DMS153 (cell line): ENCODE measurements at places on chromosomes 4 and X.

DNA sequence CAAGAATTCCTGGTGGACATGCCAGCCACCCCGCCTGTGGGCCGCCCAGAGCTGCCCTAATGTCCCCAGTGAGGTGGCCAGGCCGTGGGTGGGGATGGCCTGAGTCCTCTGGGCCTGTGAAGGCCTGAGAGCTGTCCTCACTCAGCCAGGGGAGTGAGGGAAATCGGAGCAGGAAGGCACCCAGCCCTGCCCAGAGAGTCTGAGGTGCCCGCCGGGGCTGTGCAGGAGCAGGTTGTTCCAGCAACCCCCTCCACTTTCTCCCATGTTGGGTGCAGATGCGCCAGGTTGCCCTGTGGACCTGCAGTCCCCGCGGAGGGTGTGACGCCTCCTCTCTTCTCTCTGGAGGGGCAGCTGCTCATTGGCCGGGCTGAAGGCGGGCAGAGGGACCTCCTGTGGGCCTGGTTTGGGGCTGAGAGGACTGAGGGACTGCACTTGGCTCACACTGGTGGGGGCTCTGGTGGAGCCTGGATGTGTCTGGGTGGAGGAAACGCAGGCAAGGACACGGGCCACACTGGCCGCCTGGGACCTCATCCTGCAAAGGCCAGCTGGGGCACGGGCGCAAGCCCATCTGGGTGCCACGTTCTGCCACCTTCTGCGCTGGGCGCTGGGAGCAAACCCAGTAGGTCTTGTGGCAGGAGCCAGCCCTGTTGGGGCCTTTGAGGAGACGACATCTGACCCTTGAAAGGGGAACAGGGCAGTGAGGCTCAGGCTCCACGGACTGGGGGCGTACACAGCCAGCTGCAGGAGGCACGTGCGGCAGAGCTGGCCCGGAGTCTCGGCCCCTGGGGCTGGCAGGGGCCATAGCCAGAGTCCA is 14.0 kb downstream of the DOK7 start:
- DNase-seq: no peak

DNA sequence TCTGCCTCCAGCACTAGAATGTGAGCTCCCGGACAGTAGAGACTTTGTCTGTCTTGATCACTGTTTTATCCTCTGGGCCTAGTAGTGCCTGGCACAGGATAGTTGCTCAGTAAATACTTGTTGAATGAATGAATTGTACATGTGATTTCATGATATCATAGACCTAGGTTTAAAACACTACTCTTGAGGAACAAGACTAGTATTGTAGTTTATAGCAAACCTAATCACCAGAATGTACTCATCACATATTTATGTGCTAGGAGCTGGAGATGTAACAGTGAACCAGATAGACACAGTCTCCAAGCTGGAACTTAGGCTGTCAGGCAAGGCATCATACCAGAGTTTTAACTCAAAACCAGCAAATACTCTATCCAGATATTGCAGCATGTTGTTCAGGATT is 23.5 kb downstream of the GAB3 start:
- DNase-seq: no peak

DNA sequence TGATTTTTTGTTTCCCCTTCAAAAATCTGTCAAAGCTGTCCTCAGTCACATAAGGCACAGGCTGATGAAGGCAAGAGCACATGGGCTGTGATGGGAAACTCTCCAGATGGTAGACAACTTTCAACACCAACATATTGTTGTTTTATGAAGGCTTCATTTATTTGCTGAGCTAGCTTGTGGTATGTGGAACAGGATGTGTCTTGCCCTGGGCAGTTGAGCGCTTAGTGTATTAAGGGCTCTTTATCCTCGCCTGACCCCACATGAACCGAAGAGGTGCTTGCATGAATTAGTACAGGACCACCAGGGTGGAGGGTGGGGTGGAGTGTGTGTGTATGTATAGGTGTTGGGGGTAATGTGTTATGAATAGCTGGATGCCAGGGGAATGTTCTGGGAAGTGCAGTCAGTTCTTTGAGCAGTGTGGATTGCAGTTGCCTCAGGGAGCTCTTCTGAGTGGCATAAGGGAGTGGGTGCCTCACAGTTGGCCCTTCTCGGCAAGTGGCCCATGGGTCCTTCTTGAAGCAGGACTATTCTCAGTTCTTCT is 103.1 kb downstream of the PHEX start:
- peak; percentile 11 for DNase-seq

DNA sequence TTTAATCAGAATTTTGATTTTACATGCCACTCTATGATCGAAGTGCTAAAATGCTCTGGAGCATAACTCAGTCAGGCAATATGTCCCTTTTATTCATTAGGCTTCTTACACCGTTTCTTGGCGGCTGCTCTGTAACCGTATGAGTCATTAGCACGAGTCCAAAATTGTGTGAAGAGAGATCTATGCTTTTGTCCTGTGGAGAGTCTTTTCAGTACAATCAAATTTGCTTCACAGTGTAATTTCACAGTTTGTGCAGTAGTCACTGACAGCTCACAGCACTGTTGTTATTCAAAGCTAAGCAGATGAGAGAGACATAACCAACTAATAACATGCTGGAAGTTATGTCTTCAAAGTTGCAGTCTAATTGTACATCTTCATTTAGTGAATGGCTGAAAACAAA is 167.8 kb downstream of the PCDH10 start:
- DNase-seq: no peak

DNA sequence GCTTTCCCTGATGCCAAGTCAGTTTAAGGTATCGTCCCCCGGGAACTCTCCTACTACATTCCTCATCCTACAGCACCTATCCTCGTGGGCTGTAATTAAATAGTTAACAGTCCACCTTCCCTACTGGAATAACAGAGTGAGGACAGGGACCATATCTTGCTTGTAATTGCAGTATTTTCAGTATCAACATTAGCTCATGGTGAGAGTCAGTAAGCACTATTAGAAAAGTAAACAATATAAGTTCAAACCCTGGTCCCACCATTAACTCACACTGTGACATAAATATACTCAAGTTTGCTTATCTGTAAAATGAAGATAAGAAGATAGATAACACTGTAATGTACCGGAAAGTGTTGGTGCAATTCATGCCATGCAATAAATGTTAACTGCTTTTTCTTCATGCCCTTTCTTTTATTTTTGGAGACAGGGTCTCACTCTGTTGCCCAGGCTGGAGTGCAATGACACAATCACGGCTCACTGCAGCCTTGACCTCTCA is 61.3 kb downstream of the SH3RF1 start:
- no peak for DNase-seq

DNA sequence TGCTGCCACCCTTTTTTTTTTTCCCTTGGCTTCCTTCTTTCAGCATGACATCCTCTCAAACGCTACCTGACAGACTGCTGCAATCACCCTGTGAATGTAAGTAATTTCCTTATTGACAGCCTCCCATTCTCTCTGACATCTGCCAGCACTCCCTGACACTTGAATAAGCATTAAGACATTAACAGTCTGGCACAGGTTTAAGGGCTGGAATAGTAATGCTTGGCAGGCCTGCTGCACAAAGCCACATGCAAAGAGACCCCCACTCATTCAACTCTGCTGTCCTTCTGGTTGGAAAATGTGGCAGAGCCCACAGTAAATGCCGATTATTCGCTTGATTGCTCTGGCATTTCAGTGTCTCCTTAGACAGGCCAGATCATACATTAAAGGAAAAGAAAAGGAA is 28.1 kb upstream of the RASGEF1B start:
- DNase-seq: peak; percentile 61

DNA sequence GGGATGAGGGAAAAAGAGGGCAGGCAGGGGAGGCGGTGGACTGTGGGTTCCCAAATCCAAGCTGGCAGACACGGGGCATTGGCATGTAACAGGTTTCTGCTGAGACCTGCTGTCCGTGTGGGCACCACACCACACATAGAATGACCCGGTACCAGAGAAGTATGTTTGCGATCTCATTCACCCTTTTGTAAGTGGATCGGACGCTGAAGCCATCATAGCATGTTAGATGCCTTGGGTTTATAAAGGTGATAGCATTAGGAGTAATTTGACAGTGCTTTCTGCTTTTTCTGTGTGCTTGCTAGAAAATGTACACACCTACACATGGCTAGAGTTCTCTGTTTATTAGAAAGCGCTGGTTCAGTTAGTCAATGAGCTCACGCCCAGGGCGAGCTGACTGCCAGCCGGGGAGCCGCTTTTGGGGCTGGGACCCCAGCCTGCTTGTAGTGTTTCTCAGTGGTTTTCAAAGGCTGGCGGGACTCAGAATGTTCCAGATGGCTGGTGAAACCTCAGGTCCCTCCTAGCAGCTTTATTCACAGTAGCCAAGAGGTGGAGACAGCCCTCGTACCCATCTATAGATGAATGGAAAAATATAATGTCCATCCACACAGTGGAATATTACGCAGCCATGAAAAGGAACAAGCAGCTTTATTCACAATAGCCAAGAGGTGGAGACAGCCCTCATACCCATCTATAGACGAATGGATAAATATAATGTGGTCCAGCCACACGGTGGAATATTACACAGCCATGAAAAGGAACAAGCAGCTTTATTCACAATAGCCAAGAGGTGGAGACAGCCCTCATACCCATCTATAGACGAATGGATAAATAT is 579 bp downstream of the IL3RA start:
- DNase-seq: no peak

GRCh38 chr4:85370400-85371032 is 104.4 kb upstream of the ARHGAP24 start:
- peak; percentile 7 for DNase-seq

DNA sequence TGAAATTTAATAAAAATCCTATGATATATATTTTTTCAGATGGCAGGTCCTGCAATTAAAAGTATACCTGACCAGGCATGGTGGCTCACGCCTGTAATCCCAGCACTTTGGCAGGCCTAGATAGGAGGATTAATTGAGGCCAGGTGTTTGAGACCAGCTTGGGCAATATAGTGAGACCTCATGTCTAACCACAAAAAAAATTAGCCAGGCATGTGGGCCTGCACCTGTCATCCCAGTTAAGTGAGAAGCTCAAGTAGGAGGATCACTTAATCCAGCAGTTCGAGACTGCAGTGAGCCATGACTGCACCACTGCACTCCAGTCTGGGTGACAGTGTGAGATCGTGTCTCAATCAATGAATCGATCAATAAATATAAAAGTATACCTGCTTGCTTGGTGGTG is 2.5 kb downstream of the OCIAD2 start:
- DNase-seq: no peak

DNA sequence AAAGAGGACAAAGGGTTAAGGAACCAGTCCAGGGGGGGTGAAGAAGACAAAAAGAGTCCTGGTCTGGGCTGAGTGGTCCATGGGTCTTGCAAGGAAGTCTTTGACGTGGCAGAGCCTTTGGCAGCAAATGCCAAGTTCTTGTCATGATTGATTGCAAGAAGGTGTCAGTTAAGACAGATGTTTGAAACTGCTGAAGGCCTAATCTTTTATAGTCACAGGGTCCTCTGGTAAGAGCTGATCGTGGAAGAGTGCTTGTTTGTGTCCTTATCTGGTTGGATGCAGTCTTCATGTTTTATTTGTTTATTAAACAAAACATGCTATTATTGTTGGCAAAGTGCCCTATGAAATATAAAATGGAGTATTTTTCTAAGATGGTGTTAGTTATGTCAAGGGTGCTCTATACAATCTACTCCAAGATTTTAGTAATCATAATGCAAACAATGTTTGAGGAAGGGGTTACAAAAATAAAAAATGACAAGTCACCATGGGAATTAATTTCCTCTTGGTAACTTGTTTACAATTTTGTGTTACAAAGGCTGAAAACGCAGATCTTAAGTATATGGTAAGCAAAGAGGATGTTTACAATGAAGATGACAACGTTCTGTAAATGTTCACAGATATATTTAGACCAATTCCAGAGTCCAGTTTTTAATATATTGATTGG is 85.9 kb downstream of the MAGED4 start:
- DNase-seq: no peak

- no peak for DNase-seq
Observed at GRCh38 chrX:153933748-153934147, 1.1 kb downstream of the NAA10 start.

- no peak for DNase-seq
Observed at GRCh38 chr4:99921174-99921573, 25.2 kb downstream of the DNAJB14 start.

DNA sequence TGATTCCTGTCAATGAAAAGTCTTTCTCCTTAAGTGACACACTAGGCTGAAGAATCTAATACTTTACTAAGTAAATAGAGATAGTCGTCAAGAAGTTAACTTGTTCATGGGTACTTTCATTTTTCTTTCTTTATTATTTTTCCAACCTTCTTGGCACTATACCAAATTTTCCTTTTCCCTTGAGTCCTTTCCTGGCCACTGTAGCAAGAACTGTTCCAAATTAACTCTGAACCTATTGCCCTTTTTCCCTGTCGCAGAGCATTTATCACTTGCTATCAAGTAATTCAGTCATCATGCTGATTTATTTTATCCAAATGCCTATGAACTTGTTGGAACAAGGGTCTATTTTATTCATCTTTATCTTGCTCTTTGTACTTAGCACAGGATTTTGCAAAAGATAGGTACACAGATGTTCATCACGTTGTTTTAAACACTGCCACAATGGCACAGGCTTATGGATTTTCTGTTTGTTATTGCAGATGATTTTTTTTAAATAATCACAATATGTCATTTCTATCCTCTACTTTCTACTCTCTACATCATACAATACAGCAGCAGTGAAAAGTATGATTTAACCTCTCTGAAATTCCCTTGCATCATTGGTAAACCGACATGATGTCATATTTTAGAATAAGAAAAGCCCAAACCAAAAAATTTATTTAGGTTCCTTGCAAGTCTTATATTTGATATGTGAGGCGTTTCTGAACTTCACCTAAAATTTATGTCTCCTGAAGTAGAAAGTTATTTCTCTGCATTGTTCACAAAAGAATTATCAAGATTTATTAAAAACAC is 2352.3 kb downstream of the PCDH7 start:
- DNase-seq: no peak

DNA sequence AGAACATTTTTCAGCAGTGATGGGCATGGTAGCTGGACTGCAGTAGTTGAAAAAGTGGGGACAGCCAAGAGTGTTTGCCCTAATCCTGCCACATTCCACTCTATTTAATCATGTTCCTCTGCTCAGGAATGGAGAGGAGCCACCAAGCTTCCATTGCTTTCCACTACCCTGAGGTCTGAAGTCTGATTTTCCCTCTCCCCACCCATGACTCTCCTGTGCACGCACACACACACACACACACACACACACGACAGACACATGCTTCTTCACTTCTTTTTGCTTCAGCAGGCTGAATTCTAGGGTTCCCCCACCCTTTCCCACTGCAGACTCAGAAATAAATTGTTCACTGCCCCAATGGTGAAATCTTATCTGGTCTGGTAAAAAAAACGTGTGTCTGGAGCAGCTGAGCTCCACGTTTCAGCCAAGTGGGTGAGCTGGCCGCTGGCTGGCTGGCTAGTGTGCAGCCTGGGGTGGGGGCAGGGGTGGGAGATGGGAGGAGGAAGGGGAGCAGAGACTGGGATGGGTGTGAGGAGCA is 142.7 kb upstream of the NALF2 start:
- DNase-seq: no peak

DNA sequence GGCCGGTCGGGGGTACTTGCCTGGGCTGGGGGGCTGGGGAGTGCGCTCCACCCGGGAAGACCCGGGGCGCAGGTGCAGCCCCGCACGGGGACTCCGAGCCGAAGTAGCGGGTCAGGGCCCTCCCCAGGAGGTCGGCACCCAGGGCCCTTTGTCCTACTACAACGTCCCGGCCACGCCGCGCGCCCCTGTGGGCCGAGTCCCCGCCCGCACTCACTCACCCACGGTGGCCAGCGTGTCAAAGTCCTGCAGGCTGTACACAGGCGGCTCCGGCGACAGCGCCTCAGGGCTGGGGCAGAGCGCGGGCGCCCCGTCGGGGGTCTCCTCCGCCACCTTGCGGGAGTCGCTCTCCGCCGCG is 602 bp downstream of the PRKX start:
- DNase-seq: no peak

GRCh38 chrX:135513130-135513515 is 7.3 kb upstream of the INTS6L start:
- DNase-seq: no peak
